ENCODE measurements at places on chromosomes 6 and 20. TPM values are rescaled to one million over a fixed set of nuclear protein-coding genes. Genes with fewer than 3 reads are reported as not detected.

The CCR6 gene
- 79.3 TPM for polyA plus RNA-seq

The RIPOR2 gene
- 561 TPM for polyA plus RNA-seq

The MARCKS gene
- 17.7 TPM for polyA plus RNA-seq

The AFG1L gene
- 5.7 TPM for polyA plus RNA-seq

The GTF3C6 gene
- 97.4 TPM for polyA plus RNA-seq

The PRSS35 gene
- polyA plus RNA-seq, result not detected

The KIF25 gene
- not detected for polyA plus RNA-seq

The MOG gene
- polyA plus RNA-seq, result not detected

The APMAP gene
- polyA plus RNA-seq, result 42.0 TPM

The KCNK15 gene
- polyA plus RNA-seq, result not detected

The PGC gene
- not detected for polyA plus RNA-seq

The RFX6 gene
- polyA plus RNA-seq, result not detected

The TNNC2 gene
- polyA plus RNA-seq, result 3.2 TPM

The GGTLC1 gene
- polyA plus RNA-seq, result not detected

The USP49 gene
- polyA plus RNA-seq, result 1.5 TPM

The MRAP2 gene
- not detected for polyA plus RNA-seq

The SF3B5 gene
- 378 TPM for polyA plus RNA-seq

The CSE1L gene
- polyA plus RNA-seq, result 19.4 TPM

The CCDC170 gene
- polyA plus RNA-seq, result not detected

The MYL9 gene
- 2.9 TPM for polyA plus RNA-seq

The CTSZ gene
- polyA plus RNA-seq, result 34.7 TPM

The UNC93A gene
- polyA plus RNA-seq, result not detected

The APCDD1L gene
- polyA plus RNA-seq, result 0.06 TPM

The SLC17A2 gene
- not detected for polyA plus RNA-seq

The ADTRP gene
- 2.2 TPM for polyA plus RNA-seq

The TAAR6 gene
- not detected for polyA plus RNA-seq

The WFDC10B gene
- polyA plus RNA-seq, result not detected

The SLC12A5 gene
- 0.11 TPM for polyA plus RNA-seq

The ULBP2 gene
- 0.33 TPM for polyA plus RNA-seq

The LHFPL5 gene
- polyA plus RNA-seq, result not detected

The NRSN2 gene
- polyA plus RNA-seq, result 6.2 TPM

The SMOC2 gene
- not detected for polyA plus RNA-seq

The SAPCD1 gene
- not detected for polyA plus RNA-seq

The FAM210B gene
- 15.8 TPM for polyA plus RNA-seq

The KCNS1 gene
- polyA plus RNA-seq, result not detected

The BPIFA2 gene
- not detected for polyA plus RNA-seq

The VPS16 gene
- polyA plus RNA-seq, result 22.4 TPM

The CYP21A2 gene
- not detected for polyA plus RNA-seq

The ADNP gene
- polyA plus RNA-seq, result 10.3 TPM

The MAN1A1 gene
- polyA plus RNA-seq, result 16.9 TPM

The HLA-DMB gene
- 771 TPM for polyA plus RNA-seq

The KHDC1L gene
- polyA plus RNA-seq, result not detected

The ZNF165 gene
- polyA plus RNA-seq, result 3.5 TPM

The PDE7B gene
- polyA plus RNA-seq, result 0.49 TPM

The TP53TG5 gene
- not detected for polyA plus RNA-seq

The CTCFL gene
- not detected for polyA plus RNA-seq

The TRIM15 gene
- not detected for polyA plus RNA-seq

The EDN1 gene
- not detected for polyA plus RNA-seq

The SLC2A10 gene
- polyA plus RNA-seq, result not detected

The LY6G5C gene
- polyA plus RNA-seq, result 3.2 TPM

The PTCRA gene
- polyA plus RNA-seq, result 1.0 TPM

The TOX2 gene
- polyA plus RNA-seq, result 0.73 TPM

The IER3 gene
- 0.73 TPM for polyA plus RNA-seq

The FNDC1 gene
- polyA plus RNA-seq, result not detected

The CAGE1 gene
- polyA plus RNA-seq, result not detected

The ERVFRD-1 gene
- polyA plus RNA-seq, result not detected

The FOXC1 gene
- polyA plus RNA-seq, result not detected

The BPHL gene
- polyA plus RNA-seq, result 17.3 TPM

The EYA2 gene
- polyA plus RNA-seq, result 0.11 TPM

All from IgD-negative memory B cell (primary cell).